ENCODE measurements at places on chromosomes 1 and 21.

- no peak for DNase-seq
Measured at GRCh38 chr1:114756009-114756892, 1.5 kb downstream of the CSDE1 start.

DNA sequence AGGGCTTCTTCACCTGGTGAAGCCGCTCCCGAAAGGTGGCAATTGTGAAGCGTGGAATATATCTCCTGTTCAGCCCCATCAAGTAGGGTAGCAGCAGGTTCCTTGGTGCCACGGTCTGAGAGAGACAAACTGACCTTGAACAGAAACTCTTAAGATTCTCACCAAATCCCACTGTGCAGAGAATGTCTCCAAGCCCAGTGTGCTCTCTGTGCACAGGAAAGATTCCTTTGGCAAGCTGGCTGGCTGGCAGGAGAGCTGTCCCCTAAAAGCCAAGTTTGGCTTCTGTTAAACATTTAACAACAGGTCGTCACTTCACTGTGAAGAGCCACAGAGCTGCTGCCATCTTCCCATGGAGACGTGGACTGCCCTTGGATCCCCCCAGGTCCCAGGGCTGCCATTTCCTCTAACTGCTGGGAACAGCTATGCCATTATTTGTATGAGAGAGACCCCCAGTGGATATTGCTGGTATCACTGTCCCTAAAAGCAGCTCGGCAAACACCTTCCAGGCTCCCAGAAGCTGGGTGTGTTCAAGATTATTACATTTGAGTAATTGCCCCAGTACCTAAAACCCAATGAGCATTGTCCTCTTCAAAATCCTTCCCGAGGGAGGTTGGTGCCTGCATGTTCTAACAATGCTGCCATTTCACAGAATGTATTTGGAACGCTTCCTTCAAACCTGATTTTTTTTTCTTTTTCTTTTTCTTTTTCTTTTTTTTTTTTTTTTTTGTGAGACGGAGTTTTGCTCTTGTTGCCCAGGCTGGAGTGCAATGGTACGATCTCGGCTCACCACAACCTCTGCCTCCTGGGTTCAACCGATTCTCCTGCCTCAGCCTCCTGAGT, 71.8 kb downstream of the CD58 start:
- no peak for DNase-seq

GRCh38 chr1:213977486-213977842, 10.3 kb upstream of the PROX1 start:
- no peak for DNase-seq

GRCh38 chr1:147486876-147487656, 54.2 kb upstream of the BCL9 start:
- no peak for DNase-seq

DNA sequence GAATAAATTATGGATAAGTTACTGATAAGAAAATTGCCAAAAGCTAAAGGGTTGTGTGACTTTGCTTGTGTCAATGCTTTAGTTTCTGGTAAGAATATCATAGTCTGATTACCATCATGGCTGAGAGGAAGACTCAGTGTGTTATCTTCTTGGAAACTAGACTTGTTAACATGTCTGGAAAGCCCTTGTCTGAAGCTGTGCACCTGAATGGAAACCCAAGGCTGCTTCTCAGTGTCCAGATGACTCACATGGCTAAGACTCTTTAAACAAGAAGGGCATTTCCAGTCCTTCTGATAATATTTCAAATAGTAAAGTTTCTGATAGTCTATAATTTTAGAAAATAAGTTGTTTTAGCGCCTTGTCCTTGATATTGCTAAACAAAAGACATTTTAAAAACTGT, 1092.7 kb downstream of the PLA2G4A start:
- no peak for DNase-seq

DNA sequence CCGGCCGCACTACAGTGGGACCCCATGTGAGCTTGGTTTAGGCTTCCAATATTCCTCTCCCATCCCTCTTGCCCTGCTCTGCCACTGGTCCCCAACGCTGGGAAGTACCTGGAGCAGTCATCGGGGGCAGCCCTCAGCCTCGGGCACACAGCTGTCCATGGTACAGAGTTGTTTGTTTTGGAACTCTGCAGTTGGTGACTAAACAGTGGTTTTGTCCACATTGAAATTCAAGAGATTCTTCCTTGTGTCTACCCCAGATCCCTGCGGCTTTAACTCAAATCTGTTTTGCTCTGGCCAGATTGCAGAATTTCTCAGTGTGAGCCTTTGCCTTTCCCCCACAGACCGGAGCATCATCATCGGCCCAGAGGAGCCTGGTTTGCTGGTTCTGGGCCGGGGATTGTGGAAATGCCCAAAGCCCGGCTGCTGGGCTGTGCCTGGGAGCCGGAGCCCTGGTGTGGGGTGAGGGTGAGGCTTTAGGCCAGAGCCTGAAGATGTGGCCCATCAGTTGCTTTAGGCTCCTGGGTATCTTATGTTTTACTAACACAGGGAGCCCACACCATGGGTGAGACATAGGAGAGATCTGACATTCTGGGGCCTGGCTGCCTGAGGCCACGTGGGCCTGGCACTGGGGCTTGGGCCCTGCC, 93.2 kb downstream of the ARHGEF10L start:
- DNase-seq = no peak

DNA sequence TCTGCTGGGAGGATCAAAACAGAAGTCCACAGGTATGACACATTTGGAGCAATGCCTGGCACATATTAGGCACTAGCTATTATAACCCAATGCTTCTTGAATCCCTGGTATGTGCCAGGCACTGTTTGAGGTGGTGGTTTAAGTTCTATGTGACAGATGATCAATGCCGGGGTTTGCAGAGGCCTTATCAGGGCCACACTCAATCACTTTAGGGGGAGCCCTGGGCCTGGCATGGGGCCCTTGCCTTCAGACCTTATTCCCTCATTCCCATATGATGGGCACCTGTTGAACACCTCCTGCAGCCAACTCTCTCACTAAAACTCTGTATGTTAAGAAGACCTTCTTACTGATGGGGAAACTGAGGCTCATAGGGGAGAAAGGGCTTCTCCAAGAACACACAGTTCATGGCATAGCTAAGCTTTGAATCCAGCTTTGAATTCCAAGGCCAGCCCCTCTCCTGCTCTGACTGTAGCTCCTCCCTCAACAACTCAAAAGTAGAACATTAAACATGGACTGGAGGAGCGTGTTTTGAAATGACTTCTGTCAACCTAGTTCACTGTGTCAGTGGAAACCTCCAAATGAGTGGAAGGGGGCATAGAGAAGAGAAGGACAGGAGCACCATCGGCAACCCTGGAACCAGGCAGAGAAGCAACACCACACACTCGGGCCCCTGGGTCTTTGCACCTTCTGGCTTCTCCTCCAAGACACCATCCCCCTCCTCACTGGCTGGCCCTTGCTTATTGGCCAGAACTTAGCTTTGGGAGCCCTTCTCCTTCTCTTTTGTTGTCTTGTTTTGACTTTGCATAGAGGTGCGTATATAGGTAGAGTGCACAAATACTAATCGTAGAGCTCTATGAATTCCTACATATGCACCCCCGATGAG, 6.6 kb upstream of the IFFO2 start:
- no peak for DNase-seq

GRCh38 chr1:71228742-71229365, 148.0 kb upstream of the ZRANB2 start:
- DNase-seq = no peak

GRCh38 chr1:90716243-90716551, 905 bp downstream of the BARHL2 start:
- DNase-seq = no peak

- no peak for DNase-seq
Measured at GRCh38 chr1:175390081-175390481, 197.5 kb upstream of the KIAA0040 start.

GRCh38 chr1:110230381-110231199, 20.5 kb downstream of the KCNC4 start:
- DNase-seq = no peak

- DNase-seq = no peak
Measured at GRCh38 chr1:54977533-54978297, 2.7 kb upstream of the TMEM61 start.

DNA sequence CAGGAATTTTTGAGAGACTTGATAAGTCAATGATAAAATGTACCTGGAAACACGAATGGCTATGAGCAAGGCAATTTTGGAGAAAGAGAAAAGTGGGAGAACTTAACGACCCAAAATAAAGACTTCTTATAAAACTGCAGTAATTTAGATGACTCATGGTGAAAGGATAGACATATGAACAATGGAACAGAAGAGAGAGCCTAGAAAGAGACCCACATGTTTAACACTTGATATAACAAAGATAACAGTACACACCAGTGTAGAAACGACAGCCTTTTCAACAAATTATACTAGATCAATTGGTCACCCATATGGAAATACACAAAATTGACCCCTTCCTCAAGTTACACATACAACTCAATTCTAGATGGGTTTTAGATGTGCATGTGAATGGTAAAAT, 117.5 kb upstream of the GALNT2 start:
- DNase-seq = no peak

GRCh38 chr1:164719676-164720439, 160.9 kb downstream of the PBX1 start:
- no peak for DNase-seq

DNA sequence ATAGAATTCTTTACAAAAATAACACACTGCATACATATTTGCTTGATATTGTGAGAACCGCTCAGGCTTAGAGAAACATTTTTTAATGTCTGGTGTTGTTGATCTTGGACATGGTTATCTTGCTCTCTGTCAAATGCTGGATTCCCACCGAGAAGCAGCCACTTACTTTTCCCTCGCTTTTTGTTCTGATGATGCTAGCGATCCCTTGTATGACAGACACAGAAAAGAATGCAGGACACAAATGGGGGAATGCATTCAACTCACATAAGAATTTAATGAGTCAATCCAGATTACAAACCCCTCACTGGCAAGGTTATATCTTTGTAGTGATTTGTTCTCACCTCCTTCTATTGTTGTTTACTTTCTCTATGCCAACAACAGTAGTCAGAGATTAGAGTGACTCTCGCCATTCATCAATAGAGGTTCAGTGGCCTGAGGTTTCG, 76.8 kb upstream of the AKT3 start:
- no peak for DNase-seq

DNA sequence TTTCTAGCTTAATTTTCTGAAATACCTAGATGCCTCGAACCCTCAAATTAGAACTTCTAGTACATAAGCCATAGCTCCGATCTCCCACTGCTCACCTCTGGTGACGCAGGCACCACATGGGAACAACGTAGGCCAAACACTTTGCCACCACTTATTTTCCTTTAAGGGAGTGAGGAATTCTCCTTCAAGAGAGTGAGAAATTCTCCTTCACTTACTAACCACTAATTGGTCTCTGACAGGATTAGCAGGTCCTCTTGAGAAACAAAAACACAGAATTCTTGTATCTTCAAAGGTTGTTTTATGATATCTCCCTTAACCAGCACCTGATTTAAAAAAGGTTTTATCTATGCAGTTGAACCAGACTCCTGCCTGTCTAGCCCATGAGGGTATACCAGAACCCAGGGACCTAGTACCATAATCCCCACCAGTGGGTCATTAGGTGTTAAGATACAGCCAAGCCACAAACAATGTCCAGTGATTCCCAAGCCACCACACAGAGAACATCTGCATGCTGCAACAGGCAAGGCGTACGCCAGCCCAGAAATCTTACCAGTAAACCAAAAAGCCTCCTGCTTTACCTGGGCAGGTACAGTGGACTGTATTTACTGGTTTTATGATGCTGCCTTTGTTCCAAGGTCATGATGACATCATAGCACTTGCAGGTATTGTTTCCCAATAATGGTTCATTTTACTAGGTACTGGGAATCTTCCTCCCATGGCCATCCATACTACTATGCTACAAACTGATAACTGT, 20.3 kb upstream of the CXADR start:
- no peak for DNase-seq

- peak; percentile 28 for DNase-seq
Measured at GRCh38 chr1:234893725-234894630, 234.7 kb downstream of the TOMM20 start.

- no peak for DNase-seq
Measured at GRCh38 chr1:54248966-54249365, 49.0 kb downstream of the MRPL37 start.

- DNase-seq = no peak
Measured at GRCh38 chr1:227127891-227128290, 187.8 kb downstream of the COQ8A start.

- no peak for DNase-seq
Measured at GRCh38 chr1:113322439-113322838, 67.9 kb upstream of the MAGI3 start.

- no peak for DNase-seq
Measured at GRCh38 chr21:33391656-33392055, 11.6 kb upstream of the IFNGR2 start.

DNA sequence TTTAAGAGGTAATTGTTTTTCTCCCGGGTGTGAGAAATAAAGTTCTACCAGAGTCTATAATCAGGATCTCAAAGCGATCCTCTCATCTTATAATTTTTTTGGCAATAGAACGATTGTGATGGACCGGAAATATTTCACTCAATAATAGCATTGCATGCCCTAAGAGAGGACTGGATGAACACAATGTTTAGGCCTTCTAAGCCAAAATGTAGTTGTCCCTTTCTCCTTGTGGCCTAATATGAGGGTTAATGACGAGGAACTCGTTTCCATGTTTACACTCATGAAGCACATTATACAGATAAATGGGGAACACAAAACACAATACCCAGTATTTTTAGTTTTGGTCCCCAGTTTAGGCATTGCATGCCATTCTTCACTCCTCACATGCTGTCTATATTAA, 5.9 kb downstream of the TBX15 start:
- DNase-seq = no peak

GRCh38 chr21:16201718-16202117, 471.9 kb downstream of the USP25 start:
- DNase-seq = no peak

DNA sequence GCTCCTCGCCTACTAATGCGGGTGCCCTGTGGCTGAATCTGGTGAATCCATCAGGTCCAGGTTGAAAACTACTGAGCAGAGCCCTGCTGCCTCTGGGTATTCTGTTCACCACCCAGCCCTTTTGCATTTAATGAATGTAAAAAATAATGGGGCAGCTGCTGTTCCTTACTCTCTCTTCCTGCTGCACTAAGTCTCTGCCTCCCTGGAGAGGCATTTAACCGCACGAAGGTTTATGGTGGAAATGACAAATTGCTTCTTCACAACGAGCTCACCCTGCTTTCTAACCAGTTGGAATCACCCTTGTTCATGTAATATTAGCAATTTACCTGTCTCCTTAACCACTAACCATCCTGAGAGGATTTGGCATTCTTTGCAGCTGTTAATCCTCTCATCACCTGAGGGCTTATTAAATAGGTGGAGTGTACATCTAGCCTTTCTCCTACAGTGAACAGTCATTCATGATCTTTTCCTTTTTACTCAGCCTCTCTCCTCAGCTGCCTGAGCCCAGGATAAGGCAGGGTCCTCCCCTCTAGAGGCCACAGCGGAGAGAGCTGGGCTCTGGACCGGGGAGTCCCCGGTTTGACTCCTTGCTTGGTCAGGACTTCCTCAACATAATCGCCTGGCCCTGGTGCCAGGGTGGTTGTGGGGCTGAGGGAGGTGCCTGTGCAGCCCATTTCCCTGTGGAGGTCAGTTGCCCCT, 97.6 kb downstream of the NOS1AP start:
- DNase-seq = no peak
